T-helper 2 cell (primary cell): ENCODE measurements at places on chromosomes 2 and 18.
A peak's percentile ranks its signal among the peaks of the same experiment; 100 is the strongest.

GRCh38 chr18:33854827-33855139 lies 276.8 kb downstream of the ASXL3 start:
- no peak for DNase-seq

DNA sequence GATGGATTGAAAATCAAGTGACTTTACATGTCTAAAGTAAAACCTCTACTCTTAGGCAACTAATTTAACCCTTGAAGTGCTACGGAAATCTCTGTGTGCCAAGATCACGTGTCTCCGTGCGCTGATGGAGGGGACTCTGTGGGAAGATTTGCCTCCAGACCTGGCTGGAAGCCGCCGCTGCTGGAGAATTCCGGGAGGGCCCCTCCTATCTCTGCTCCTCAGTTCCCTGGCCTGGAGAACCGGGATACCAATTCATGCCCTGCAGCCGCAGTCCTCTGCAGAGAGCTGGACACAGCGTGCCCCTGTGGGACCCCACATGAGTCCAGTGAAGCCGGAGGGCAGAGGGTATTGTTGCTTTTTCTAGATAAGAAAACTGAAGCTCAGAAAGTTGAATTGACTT lies 126.9 kb upstream of the PXDN start:
- no peak for DNase-seq

- DNase-seq = no peak
Observed at GRCh38 chr18:76255070-76255683, 239.9 kb downstream of the ZNF516 start.

GRCh38 chr18:34221971-34222306 lies 2.8 kb downstream of the NOL4 start:
- DNase-seq = no peak

GRCh38 chr2:31428001-31428418 lies 13.5 kb upstream of the XDH start:
- DNase-seq = no peak

DNA sequence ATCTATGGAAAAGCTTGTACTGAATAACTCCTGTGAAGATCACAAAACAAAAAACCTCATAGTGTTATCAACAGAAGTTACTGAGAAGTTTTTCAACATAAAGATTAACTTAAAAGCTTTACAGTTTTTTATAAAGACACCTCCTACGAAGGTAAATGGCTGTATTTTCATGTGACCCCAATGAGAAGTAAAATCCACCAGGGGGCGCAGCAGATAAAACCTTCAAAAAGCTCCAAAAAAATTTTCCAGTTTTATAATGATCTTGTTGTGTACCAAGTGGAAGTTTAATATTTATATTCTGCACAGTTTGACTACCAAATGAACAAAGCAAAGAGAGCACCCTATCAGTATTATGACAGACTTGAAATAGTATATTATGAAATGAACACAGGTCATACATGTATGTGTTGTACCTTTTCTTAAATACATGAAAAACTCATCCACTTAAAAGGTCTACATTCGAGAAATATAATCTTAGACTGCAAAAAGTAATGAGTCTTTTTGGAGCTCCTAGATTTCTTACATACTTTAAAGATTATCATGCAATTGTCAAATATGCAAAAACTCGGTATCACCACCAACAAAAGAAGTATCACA lies 38.5 kb downstream of the PNO1 start:
- DNase-seq = peak; percentile 53

DNA sequence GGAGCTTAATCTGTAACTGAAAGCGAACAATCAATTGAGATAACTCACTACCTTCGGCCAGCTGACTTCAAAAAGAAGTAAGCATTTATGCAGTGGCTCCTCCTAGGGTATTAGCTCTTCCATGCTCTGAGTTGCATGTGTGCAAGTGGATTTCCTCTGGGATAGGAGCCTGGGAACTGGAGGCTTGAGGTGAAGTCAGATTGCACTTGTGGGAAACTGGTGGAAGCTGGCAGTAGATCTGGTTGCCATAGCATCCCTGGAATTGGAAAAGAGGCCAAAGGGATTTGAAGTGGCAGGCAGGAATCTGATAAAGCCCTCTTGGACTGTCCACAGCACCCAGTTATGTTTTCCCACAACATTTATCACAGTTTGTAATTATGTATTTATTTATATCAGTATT lies 50.6 kb upstream of the FMNL2 start:
- DNase-seq = no peak

DNA sequence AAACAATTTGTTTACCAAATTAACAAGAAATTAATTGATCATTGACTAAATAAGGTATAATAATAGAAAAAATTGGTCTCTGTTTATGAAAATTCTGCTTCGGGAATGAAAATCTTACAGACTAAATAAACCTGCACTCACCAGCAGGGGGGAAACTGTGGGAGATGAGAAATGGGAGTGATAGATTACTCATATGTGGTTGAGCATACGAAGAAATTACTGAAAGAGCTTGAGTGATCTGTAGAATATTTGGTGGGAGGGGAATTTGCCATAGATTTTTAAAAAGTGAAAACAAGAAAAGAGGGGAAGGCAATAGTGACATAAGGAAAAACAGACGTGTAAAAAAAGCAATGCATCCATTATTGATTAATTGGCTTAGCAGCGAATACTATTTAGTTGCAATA lies 2.2 kb downstream of the HMSD start:
- DNase-seq = no peak
